Activated CD4-positive, CD25-positive, alpha-beta regulatory T cell treated with anti-CD3 and anti-CD28 coated beads, Interleukin-2, amount 50 U/mL, for 16 hours (primary cell): ENCODE measurements at places on chromosomes 1 and 21.

GRCh38 chr1:232300466-232300865 is 329.5 kb downstream of the SIPA1L2 start:
- DNase-seq, result no peak

- no peak for DNase-seq
Observed at GRCh38 chr1:197199923-197200271, 53.4 kb upstream of the ASPM start.

- DNase-seq, result no peak
Observed at GRCh38 chr1:161335796-161336195, 21.6 kb downstream of the SDHC start.

DNA sequence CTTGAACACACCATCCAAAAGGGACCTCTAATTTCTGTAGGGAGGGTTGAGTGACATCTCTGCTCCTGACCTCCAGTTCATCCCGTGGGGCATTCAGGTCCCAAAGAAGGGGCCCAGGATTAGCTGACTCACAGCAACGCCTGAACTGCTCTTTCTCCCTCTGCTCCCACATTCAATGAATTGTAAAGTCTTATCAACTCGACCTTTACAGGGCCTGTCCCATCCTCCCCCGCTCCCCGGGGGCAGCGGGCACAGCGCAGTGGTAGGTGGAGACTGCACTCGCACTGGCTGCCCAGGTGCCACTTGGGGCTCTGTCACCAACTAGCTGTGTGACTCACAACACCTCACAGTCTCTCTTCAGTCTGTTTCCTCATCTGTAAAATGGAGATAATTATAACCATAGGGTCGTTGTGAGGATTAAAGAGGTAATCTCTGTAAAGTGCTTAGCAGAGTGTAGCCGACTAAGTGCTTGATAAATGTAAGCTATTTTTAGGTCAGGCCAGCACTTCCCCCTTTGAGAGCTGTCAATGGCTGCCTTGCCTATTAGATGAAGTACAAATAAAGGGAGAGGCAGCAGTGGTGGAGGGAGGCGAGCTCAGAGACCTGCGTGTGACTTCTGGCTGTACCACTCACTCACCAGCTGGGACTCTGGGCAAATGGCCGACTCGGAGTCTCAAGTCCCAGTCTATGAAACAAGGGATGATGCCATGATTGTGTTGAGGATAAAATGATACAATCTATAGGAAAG is 637 bp upstream of the MYBPHL start:
- DNase-seq, result no peak

DNA sequence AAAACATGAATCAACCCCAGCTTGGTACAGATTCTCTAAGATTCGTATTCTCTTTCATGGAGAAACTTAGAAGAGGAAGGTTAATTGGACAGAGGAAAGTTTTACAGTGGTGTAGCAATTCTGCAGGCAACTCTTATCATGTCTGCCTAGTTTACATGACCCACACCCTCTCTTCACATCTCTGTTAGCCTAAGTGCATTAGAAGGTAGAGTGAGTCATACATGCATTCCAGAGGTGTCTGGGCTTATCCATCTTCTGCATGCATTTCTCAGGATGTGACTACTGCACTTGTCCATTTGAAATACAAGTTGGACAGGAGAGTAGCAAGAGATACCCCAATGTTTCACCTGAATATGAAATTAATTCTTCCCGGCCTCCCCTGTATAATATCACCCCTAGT is 578.4 kb upstream of the NCAM2 start:
- DNase-seq, result no peak
